ENCODE measurements at places on chromosomes 7 and 10.

DNA sequence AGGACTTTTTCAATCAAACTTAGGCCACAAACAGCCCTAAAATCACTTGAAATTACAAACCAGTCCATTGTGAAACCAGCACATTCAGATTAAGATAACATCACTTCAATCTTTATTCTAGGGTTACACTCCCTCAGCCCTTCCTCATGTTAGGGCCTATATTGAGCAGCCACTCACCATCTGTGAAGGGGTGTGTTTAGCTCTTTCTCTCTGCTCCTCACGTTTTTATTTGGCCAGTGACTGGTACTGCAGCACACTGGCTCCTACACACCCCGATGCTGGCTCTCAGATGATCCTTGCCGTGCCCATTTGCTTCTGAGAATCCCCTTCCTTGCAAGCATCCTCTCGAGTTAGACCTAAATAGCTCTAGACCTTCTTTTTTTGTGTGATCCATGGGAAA, 604.5 kb downstream of the INHBA start:
- DNase-seq, result no peak

DNA sequence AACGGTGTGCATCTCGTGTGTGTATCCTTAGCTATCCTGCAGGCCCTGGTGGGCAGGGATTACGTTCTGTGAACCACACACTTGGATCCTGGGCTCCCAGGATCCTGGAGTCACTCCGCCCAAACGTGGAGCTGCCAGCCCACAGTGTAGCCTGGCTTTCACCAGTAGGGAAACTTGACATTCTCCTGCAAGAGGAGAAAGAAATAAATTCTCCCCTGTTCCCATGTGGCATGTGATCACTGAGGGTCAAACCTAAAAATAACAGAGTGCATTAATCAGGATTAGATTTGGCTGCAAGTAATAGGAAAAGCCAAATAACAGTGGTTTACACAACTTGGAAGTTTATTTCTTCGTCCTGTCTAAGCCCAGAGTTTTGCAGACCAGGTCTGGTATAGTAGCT, 32.3 kb downstream of the PALD1 start:
- DNase-seq, result peak; percentile 45

DNA sequence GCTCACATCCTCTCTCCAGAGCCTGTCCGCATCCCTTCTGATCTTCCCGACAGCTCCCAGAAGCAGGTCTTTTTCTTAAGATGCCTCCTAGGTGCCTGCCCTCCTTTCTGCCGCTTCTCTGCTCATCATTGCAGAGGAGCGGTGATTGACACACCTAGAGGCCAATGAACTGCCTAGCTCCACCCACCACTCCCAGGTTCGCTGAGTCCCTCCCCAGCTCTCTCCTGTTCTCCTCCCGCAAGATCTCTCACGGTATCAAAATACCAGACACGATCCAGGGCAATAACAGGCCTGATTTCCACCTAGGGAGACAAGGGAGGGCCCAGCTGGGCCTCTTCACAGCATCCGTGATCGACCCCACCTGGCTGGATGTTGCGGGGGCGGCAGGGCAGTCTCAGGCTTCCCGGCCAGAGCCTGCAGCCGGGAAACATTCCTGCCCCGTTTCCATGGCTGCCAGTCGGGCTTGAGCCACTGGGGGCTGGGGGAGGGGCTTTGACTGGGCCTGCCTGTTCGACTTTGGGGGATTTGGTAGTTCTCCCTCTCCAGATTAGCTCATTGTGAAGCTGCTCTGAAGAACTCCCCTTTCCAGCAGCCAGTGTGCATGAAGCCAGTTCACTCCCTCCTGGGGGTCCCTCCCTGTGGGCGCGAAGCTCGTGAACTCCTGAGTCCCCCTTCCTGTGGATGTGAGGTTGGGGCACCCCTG, 373.5 kb downstream of the RPS24 start:
- peak; percentile 97 for DNase-seq

DNA sequence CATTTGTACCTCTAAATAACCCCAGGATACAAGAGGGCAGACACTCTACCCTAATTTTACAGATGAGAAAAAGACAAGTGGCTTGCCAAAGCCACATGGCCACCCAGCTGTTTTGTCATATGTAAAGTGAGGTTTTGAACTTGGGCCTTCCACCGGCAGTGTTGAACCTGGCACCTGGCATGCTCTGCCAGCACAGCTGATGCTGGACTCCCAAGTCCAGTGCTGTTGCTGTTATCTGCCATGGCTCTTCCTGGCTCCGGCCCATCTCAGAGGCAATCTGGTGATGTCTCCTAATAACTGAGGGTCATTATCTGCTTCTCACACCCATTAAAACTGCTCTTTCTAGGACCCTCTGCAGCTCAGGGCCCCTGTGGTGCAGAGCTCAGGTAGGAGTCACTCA, 25.0 kb downstream of the BCCIP start:
- no peak for DNase-seq

DNA sequence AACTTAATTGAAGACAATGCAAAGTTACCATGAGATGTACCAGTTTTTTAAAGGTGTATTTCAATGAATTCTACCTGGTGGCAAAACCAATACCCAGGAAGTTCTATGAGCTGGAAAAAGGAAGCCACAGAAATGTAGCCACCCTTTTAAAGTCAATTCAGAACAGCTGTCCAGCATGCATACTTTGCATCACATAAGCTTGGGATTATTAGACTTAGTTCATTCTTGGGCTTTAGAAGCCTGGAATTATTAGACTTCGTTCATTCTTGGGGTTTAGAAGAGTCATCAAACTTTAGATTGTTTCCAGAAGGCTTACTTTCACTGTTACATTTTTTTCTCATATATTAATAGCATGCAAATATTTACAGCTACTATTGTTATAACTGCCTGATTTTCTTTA, 20.9 kb downstream of the SLC25A13 start:
- DNase-seq, result peak; percentile 71

- DNase-seq, result no peak
These were observed 36.5 kb downstream of the SH3PXD2A start for GRCh38 chr10:103818765-103819374.

DNA sequence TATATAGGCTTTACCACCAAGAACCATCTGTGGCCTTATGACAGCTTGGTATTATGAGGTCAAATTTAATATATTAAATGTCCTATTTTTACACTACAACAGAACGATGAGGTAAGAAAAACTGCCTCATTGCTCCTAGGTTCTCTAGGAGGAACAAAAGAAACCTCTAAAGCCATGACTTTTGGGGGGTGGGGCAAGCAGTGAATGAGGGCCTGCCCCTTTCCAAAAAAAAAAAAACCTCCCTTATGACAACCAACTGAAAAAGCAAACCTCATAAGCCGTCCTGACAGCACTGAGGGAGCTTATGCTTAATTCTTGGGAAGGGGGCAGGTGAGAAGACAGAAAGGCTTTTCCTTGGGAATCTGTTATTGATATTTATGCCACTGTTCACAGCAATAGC, 116.6 kb downstream of the KMT2E start:
- DNase-seq, result no peak

- no peak for DNase-seq
These were observed 1.1 kb downstream of the ADK start for GRCh38 chr10:74151879-74152722.

- peak; percentile 69 for DNase-seq
These were observed 17.2 kb upstream of the CROT start for GRCh38 chr7:87328281-87328680.

DNA sequence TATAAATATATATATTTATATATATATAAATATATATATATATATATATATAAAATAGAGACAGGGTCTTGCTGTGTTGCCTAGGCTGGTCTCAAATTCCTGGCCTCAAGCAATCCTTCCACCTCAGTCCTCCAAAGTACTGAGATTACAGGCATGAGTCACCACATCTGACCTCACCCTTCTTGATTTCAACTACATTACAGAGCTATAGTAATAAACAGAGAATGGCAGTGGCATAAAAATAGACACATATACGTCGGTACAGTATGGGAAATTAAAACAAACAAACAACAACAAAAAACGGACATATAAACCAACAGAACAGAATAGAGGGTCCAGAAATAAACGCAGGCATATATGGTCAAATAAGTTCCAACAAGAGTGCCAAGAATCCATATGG, 77.6 kb upstream of the PPP1R3A start:
- DNase-seq, result peak; percentile 1

- no peak for DNase-seq
These were observed 72.8 kb downstream of the ALOX5 start for GRCh38 chr10:45446858-45447257.

- DNase-seq, result peak; percentile 56
These were observed 2.4 kb downstream of the NKX2-3 start for GRCh38 chr10:99534939-99535763.

- no peak for DNase-seq
These were observed 151.6 kb upstream of the VSTM2A start for GRCh38 chr7:54390565-54390964.

GRCh38 chr7:86282014-86282682, 361.6 kb upstream of the GRM3 start:
- DNase-seq, result no peak

- DNase-seq, result no peak
These were observed 30.5 kb downstream of the DLG5 start for GRCh38 chr10:77896058-77896457.

- DNase-seq, result no peak
These were observed 86.1 kb downstream of the EGFR start for GRCh38 chr7:55104712-55105433.

- DNase-seq, result no peak
These were observed 82.3 kb downstream of the ADK start for GRCh38 chr10:74233281-74233680.

- no peak for DNase-seq
These were observed 517.5 kb downstream of the DNAJB6 start for GRCh38 chr7:157854066-157854891.

DNA sequence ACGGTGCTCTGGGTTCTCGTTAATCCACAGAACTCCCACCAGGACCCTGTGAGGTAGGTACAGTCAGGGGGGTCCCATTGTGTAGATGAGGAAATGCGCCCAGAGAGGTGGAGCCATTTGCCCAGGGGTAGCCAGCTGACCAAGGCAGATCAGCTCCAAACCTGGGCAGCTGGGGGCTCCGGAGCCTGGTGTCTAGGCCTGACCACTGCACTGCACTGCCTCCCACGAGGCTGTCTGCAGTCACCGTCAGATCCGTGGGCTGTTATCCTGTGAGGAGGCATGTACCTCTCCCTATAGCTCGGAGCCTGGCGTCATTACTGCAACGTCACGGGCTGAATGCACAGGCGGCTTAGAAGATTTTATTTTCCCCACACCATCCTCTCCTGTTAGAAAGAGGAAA, 411.8 kb upstream of the FOXK1 start:
- no peak for DNase-seq

- DNase-seq, result no peak
These were observed 7.9 kb downstream of the NUB1 start for GRCh38 chr7:151349507-151349853.

DNA sequence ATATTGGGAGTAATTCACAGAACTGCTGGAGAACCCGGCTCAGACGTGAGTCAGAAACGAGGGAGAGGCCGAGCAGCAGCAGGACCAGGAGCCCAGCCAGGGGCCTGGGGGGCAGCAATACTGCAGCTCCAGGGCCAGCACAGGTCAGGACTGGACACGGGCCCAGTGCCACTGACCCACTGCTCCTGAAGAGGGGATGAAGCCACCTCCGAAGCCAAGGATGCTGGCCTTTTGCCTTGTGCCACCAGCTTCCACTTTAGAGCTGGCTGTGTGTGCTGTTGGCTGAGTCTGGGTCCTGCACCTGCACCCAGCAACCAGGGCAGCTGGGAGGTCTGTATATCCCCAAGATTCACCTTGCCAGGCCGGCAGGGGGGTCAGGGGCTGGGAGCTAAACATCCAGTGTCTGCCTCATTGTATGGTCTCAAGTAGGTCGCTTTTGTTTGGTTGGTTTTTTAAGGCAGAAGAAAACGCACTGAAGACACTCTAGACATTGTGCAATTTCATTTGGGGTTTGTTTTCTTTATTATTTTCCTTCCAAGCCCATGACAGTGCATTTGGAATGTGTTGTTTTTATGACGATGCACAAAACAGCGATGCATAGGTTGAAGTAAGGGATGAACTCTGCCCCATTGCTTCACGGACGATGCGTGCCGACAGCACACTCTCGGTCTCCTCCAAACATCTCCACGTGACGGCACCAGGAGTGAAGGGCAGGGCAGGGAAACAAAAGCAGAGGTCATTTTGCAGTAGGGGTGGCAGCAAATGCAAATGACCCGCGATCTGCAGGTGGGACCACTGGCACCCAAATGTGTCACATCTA, 27.7 kb upstream of the INSIG1 start:
- no peak for DNase-seq

- DNase-seq, result peak; percentile 94
These were observed 24.1 kb downstream of the PDLIM1 start for GRCh38 chr10:95266674-95267095.

- no peak for DNase-seq
These were observed 66.9 kb downstream of the AMZ1 start for GRCh38 chr7:2754912-2755311.

GRCh38 chr10:102624751-102625645, 19.3 kb upstream of the TRIM8 start:
- DNase-seq, result no peak

DNA sequence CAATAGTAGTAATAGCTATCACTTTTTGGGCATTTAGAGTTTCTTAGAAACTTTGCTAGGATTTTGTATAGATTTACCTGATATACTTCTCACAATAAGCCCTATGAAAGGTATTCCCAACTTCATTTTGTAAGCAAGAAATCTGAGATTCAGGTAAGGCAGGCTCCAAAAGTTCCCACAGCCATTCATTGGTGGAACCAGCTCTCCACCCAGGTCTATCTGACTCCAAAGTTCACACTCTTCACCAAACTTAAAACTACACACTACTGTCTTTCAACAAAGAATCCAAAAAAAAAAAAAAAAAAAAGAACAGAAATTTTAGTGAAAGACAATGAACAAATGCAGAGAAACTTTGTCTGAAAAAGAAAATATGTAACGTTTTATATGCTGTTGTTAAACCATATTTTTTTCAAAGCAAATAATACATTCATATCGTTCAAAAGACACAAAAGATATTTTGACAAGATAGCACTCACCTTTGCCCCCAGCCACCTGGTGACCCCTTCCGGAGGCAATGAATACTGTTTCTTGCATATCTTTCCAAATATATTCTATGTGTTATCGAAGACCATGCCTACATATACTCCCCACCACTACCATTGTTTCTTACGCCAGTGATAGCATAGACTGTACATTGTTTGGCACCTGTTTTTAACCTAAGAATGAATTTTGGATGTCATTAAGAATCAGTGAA, 108.2 kb downstream of the C1GALT1 start:
- no peak for DNase-seq

DNA sequence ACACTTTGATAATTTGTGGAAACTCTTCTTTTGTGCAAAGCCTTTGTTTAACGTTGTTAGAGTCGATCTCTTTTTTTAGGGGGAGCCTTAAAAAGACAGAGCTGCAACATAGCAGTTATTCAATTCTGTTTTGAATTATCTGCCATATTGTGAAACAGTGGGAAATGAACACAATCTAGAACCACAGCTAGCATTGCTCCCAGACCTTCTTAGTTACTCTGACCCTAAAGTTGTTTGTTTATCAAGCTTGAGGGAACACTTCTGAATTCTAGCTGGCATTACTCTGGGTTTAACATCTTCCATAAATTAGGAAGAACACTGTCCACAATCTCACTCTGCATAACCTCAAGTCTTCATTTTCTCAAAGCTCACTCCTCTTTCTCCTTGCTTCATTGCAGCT, 217.7 kb downstream of the PRKG1 start:
- no peak for DNase-seq

GRCh38 chr7:4838626-4839334, 23.1 kb downstream of the PAPOLB start:
- no peak for DNase-seq
